Non-pigmented ciliary epithelial cell (primary cell): ENCODE measurements at places on chromosomes 2 and 18.
A peak's percentile ranks its signal among the peaks of the same experiment; 100 is the strongest.

GRCh38 chr18:9835113-9835755, 50.5 kb upstream of the TXNDC2 start:
- no peak for DNase-seq

GRCh38 chr2:8416001-8416571, 265.8 kb upstream of the ID2 start:
- no peak for DNase-seq

DNA sequence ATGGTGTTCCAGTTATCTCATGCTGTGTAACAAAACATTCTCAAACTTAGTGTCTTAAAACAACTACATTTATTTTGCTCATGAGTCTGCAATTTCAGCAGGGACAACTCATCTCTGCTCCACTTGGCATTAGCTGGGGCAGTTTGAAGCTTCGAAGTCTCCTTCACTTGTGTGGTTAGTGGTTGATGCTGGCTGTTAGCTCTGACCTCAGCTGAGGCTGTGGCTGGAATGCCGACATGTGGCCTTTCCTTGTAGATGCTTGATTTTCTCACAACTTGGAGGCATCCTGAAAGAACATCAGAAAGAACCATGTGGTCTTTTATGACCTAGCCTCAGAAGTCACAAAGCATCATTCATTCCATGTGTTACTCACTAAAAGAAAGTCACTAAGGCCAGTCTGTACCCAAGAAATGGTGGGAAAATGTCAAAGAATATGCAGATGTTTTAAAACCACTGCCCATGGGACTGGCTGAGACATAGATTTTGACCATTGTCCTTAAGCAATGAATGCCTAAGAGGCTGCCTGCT, 3.8 kb upstream of the TMSB10 start:
- no peak for DNase-seq

GRCh38 chr2:42601076-42601475, 32.6 kb downstream of the MTA3 start:
- no peak for DNase-seq

DNA sequence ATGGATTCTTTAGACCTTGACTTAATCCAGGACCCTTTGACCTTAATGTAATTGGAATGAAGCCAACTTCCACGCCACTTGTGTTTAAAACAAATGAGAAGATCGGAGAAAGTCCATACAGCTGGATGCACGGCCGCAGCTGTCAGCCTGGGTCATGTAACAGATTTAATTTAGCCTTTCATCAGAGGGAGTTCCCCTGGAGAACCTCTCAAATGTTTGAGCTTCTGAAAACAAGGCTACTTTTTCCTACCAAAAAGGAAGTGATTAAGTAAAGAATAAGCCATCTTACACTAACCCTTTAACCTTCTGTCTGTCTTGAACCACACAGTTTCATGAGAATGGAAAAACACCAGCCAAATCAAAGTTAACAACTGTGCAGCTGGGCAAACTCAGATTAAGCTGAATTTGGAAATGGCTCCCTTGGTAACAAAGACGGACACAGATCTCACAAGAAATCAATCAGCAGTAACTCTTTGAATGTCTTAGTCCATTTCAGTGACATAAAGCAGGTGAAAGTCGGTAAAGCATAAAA, 103.6 kb downstream of the DOCK10 start:
- DNase-seq, result peak; percentile 80

GRCh38 chr2:80001701-80002101, 302.9 kb downstream of the LRRTM1 start:
- DNase-seq, result no peak

DNA sequence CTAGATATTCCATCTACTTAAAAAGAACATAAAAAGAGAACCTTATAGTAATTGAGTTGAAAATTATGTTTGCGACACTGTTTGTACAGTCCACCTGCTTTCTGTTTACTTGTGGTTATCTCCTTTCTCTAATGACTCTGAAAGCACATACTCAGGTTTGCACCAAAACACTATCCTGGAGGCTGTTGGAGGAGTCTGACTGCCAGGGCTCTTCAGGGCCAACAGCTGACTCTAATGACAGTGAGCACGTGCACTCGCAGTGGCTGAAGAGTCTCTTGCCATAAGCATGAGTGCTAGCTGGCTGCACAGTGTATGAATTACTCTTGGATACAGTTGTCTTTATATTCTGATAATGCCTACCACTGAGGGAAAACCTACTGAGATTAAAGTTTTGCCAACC, 16.7 kb upstream of the GLS start:
- no peak for DNase-seq

GRCh38 chr2:40028792-40029488, 249.9 kb upstream of the THUMPD2 start:
- DNase-seq, result no peak

- no peak for DNase-seq
Observed at GRCh38 chr2:200466425-200467418, 43.1 kb downstream of the KCTD18 start.

GRCh38 chr2:71887196-71887595, 260.5 kb downstream of the CYP26B1 start:
- no peak for DNase-seq

DNA sequence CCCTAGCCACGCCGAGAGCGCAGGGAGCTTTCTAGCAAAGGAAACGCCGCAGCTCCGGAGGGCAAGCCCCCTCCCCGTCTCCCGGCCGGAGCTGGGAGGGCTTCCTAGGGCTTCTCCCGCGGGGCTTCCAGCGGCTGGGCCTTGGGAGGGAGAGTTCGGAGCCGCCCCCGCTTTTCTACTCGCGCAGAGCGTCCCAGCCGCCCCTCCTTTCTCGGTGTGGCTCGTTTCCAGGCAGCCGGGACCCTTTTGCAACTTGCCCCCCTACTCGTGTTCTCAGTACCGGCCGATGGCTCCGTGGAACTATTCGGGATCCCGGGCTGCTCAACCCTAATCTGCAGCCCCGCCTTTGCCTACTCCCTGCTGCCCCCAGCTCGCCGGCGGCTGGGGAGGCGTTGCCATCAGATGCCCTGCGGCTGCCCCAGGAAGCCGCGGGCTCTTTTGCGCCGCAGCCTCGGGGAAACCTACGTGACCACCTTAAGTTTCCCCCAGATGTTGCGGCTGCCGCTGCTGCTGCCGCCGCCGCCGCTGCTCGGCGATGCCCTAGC, 1.5 kb upstream of the NR4A2 start:
- DNase-seq, result no peak

DNA sequence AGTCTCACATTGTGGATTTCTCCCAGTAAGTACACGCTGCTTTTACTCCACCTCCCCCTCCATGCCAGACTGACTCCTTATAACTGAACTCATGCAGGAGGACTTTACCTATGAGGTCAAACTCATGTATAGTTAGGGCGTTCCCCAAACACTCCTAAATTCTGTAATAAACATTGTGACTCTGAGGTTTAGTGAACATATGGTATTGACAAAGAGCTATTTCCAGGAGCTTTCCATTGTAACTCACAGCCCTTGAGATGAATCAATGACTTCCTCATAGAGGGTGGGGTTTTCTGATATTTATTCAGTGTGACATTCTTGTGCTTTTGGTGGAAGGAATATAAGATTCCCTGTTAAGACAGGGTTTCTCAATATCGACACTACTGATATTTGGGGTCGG, 337.4 kb upstream of the SLC14A2 start:
- DNase-seq, result no peak

- DNase-seq, result no peak
Observed at GRCh38 chr2:118844261-118845004, 3.0 kb downstream of the EN1 start.

DNA sequence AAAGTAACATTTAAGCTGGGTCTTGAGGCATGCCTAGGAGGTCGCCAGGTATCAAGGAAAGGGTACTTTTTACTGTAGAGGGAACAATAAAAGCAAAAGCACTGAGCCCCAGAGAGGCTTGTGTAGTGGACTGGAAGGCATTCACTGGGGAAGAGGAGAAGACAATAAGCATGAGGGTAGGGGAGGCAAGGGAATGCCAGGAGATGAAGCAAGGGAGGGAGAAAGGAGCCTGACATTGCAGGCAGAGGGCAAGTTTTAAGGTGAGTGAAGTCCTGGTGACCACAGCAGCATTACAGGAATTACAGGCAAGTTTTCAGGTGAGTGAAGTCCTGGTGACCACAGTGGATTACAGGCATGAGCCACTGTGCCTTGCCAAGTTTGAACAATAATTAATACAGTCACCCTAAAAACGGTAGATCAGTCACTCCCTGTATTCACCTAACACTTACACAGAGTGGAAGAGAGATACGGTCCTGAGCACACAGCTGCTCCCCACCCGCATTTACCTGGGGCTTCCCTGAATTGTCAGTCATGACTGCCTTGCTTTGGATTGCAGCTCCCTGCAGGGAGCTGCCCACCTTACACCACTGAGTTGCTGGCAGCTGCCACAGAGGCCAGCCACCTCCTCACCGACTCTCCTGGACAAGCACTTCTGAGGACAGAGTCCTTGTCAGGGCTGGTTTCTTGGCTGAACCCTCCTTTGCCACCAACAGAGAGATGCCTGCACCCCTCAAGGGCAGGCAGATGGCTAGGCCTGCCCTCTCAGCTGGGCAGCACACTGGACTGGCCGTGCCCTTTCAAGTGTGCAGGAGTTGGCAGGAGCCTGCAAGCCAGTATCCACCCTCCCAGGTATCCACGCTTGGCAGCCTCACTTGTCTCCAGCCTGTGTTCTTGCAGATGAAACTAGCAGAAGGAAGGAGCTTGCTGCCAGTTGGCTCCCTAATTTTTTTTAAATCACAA, 153.2 kb upstream of the MSH6 start:
- no peak for DNase-seq
